ENCODE measurements at places on chromosomes 12 and 14. TPM values are rescaled to one million over a fixed set of nuclear protein-coding genes. Genes with fewer than 3 reads are reported as not detected.

DNA sequence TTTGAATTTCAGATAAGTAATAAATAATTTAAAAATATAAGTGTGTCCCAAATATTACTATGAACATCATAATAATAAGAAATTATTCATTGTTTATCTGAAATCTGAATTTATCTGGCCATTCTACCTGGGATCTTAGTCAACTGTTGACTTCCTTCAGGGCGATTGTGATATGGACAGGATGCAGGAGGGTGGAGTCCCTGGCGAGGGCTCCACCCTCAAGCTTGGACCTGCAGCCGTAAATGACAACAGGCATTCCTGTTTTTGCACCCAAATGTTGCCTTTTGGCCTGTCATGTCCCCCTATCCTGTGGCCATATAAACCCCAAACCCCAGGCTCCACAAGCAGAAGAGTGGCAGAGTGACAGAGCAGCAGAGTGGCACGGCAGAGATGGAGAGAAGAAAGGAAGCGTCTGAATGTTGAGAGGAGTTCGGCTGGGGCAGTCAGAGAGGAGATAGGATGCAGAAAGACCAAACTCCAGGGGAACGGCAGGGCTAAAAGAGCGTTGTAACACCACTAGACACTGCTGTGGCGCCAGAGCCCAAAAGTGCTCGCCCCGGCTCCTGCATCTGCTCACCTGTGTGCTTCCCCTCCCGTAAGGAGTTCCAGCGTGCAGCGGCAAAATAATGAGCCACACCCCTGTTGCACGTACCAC lies 39.4 kb upstream of the FUT8 start:
- no peaks in the 10 kb centered on the region for H3K36me3 ChIP-seq
- H3K4me3 ChIP-seq = no peak overlapping the region
- DNase-seq = peak; percentile 30
- H3K27ac ChIP-seq = no peak overlapping the region

DNA sequence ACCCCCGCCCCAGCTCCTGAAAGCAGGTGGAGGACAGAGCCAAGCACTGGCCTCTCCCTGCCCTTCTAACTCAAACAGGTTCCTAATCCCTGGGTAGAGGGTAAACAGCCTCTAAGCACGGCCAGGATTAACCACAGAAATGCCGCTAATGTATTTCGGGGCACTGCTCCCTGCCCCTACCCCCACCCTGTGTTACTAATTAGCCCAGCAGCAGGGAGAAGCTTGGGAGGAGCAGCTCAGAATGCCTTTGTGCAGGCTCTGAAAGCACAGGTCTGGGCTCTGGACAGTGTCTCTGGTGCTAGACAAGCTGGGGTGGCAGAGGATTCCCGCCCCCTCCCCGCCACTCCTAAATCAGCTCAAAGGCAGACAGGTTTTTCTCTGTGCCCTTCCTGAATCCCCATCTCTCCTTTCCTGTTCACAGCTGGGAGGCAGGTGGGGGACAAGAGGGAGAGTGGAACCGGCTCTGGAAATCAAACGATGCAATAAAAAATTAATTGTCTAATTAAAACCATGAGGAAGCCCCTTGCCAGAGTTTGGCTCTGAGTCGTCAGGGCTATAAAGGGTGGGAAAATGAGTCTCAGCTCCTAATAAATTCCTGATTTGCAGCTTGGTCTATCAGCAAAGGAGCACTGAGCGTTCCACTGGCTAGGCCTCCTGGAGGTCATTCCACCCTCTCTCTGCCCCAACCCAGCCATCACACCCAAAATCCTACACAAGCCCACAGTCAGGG lies 53.0 kb downstream of the SMUG1 start:
- H3K27ac ChIP-seq = no peak overlapping the region
- DNase-seq = no peak
- no peak overlapping the region for H3K4me3 ChIP-seq
- H3K36me3 ChIP-seq = no peaks in the 10 kb centered on the region

DNA sequence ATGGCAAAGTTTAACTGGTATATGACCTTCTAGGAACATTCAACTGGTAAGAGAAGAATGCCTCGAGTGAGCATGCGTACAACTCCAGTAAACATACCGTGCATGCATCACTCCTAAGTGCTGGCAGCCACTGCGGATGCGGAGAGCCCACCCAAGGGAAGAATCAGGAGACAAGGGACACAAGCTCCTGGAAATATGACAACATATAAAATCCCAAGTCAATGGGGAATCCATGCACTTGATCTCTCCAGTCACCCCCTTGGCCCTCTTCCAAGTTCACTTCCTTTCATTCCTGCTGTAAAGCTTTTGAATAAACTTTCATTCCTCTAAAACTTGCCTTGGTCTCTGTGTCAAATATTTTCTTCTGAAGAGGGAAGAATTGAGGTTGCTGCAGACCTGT lies 168.7 kb upstream of the TMCC3 start:
- no peaks in the 10 kb centered on the region for H3K36me3 ChIP-seq
- DNase-seq = no peak
- H3K4me3 ChIP-seq = no peak overlapping the region
- H3K27me3 ChIP-seq = no peaks in the 10 kb centered on the region

GRCh38 chr12:105729926-105730325 lies 399.4 kb downstream of the C12orf75 start:
- H3K4me3 ChIP-seq = no peak overlapping the region
- DNase-seq = no peak
- no peaks in the 10 kb centered on the region for H3K36me3 ChIP-seq

GRCh38 chr12:48160046-48160445 lies 2.7 kb upstream of the ASB8 start:
- H3K27ac ChIP-seq = no peak overlapping the region
- no peak for DNase-seq
- no peaks in the 10 kb centered on the region for H3K27me3 ChIP-seq
- H3K4me1 ChIP-seq = peaks cover 7% of the 10 kb centered on the region
- no peaks in the 10 kb centered on the region for H3K36me3 ChIP-seq
- no peak overlapping the region for H3K4me3 ChIP-seq

GRCh38 chr14:90781344-90781761 lies 34.9 kb downstream of the TTC7B start:
- DNase-seq = no peak
- H3K4me3 ChIP-seq = no peak overlapping the region
- H3K4me1 ChIP-seq = no peaks in the 10 kb centered on the region
- H3K27ac ChIP-seq = no peak overlapping the region
- no peaks in the 10 kb centered on the region for H3K36me3 ChIP-seq

GRCh38 chr12:24491968-24492367 lies 456.9 kb downstream of the BCAT1 start:
- no peak overlapping the region for H3K4me3 ChIP-seq
- H3K27ac ChIP-seq = no peak overlapping the region
- peak; percentile 20 for DNase-seq
- no peaks in the 10 kb centered on the region for H3K4me1 ChIP-seq
- H3K36me3 ChIP-seq = no peaks in the 10 kb centered on the region

DNA sequence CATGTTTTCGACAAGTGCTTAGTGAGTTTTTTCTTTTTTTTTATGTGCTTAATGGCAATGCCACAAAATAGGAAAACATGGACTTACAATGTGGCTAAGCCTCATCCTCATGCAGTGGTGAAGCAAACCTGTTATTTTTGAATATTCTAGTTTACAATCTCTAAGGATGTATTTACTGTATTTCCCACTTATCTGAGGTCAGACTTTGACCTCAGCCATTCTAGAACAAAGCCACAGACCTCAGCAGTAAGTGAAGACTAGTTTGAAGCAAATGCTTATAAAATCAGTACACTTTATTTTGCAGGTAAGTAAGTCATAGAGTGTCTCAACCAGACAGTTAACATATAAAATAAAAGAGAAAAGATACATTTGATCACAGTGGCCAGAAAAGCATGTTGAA lies 130.1 kb downstream of the CCDC91 start:
- no peak overlapping the region for H3K4me3 ChIP-seq
- H3K27ac ChIP-seq = no peak overlapping the region
- peaks cover 11% of the 10 kb centered on the region for H3K4me1 ChIP-seq
- H3K27me3 ChIP-seq = no peaks in the 10 kb centered on the region
- H3K36me3 ChIP-seq = no peaks in the 10 kb centered on the region
- no peak for DNase-seq

- DNase-seq = no peak
- H3K4me3 ChIP-seq = no peak overlapping the region
- peaks cover 13% of the 10 kb centered on the region for H3K4me1 ChIP-seq
- no peak overlapping the region for H3K27ac ChIP-seq
- no peaks in the 10 kb centered on the region for H3K27me3 ChIP-seq
These were observed 346.3 kb downstream of the ETNK1 start for GRCh38 chr12:22971247-22971646.

DNA sequence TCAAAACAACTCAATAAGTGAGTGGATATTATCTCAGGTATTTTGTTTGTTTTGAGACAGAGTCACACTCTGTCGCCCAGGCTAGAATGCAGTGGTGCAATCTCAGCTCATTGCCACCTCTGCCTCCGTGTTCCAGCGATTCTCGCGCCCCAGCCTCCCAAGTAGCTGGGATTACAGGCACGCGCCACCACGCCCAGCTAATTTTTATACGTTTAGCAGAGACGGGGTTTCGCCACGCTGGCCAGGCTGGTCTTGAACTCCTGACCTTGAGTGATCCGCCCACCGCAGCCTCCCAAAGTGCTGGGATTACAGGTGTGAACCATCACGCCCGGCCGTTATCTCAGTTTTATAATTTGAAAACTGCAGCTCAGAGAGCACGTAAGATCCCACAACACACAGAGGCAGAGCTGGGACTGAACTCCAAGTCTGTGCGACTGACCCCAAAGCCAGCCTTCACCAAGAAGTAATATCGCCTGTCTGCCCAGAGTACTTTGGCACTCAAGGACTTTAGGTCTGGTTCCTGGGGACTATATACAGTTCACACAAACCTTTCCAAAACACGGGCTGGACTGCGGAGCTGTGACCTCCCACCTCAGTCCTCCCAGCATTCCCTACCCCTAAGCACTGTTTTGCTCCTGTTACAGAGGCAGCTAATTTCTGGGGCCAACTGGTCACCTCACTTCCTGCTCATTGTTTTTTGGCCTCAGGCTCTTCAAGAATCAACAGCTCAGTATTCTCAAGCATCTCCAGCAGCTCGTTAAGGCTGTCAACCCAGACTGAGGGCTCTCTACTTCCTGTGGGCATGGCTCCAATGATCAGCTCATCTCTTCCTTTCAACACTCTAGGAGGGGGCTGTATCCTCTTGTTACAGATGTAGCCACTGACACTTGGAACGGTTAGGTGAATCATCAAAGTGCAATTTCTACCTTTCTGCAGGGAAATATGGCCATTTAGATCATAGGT lies 22.5 kb downstream of the TESC start:
- H3K4me3 ChIP-seq = no peak overlapping the region
- DNase-seq = no peak
- H3K27me3 ChIP-seq = no peaks in the 10 kb centered on the region

- no peak for DNase-seq
- H3K36me3 ChIP-seq = no peaks in the 10 kb centered on the region
- H3K4me3 ChIP-seq = no peak overlapping the region
- 0 out of 2 replicates have a peak, but pooled peaks cover under 1% of the 10 kb centered on the region for H3K4me1 ChIP-seq
- H3K27me3 ChIP-seq = peaks cover 25% of the 10 kb centered on the region
These were observed 63.2 kb upstream of the PNMA1 start for GRCh38 chr14:73777420-73777819.

DNA sequence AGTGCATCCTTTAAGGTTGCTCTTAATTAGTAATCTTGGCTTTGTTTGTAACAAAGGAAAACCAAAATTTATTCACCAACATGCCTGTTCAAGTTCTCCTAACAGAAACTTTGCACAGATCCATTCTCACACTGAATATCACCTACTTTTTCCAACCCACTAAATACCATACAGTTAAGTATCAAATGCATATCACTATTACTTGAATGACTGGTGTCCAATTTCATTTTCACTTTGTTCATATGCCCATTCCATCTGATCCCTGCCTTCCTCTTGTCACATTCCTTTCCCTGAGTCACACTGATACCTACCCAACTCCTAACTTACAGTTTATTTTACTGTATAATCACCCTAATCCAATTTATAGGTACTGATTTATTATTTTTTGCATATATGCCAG lies 286.4 kb downstream of the NELL2 start:
- no peaks in the 10 kb centered on the region for H3K27me3 ChIP-seq
- H3K27ac ChIP-seq = no peak overlapping the region
- no peak overlapping the region for H3K4me3 ChIP-seq
- H3K36me3 ChIP-seq = no peaks in the 10 kb centered on the region

- peak overlapping the region; percentile 12 for H3K27ac ChIP-seq
- no peaks in the 10 kb centered on the region for H3K27me3 ChIP-seq
- 0 out of 2 replicates have a peak, but pooled peaks cover 4% of the 10 kb centered on the region for H3K36me3 ChIP-seq
These were observed 501.4 kb upstream of the RGS6 start for GRCh38 chr14:71430678-71431376.

DNA sequence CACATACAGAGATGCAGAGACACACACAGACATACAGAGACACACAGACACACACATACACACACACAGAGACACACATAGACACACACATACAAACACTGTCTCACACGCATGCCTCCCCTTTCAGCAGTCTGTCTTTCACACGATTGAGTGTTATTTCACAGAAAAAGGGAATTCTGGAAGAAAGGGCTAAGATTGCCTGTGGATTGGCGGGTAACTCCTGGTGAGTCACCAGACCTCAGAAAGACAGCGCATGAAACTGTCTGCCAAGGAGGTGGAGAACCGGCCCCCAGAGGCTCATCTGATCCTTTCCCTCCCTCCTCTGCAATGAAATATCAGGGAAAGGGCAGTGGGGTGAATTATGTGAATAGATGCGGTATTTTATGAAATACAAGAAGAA lies 127.2 kb upstream of the GSC start:
- no peaks in the 10 kb centered on the region for H3K36me3 ChIP-seq
- H3K27me3 ChIP-seq = no peaks in the 10 kb centered on the region
- DNase-seq = no peak
- no peak overlapping the region for H3K4me3 ChIP-seq
- no peak overlapping the region for H3K27ac ChIP-seq

DNA sequence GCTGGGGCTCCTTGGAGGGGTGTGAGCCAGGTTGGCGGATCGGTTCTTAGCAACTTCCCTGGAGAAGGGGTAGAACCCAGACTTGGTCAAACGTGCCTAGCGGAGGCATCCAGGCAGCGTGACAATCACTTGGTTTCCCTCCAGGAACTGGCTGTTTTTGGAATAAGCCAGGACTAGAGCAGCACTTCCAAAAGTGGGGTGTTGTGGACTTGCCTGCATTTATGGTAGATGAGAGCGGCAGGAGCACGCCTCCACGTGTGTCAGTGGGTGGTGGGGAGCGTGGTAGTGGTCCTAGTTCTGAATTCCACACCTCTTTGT lies 2.8 kb downstream of the PRMT8 start:
- peaks cover 81% of the 10 kb centered on the region for H3K27me3 ChIP-seq
- H3K27ac ChIP-seq = no peak overlapping the region
- peak overlapping the region; percentile 67 for H3K4me3 ChIP-seq
- H3K36me3 ChIP-seq = no peaks in the 10 kb centered on the region
- peaks cover 26% of the 10 kb centered on the region for H3K4me1 ChIP-seq

- no peak for DNase-seq
- H3K4me3 ChIP-seq = no peak overlapping the region
- no peaks in the 10 kb centered on the region for H3K36me3 ChIP-seq
- H3K27ac ChIP-seq = no peak overlapping the region
- no peaks in the 10 kb centered on the region for H3K27me3 ChIP-seq
- 0 out of 2 replicates have a peak, but pooled peaks cover 9% of the 10 kb centered on the region for H3K4me1 ChIP-seq
These were observed 38.6 kb upstream of the SMUG1 start for GRCh38 chr12:54227376-54227775.

Gene APOF
- polyA plus RNA-seq = not detected

Gene MSRB3
- polyA plus RNA-seq = 1.0 TPM

Gene PLEKHG7
- polyA plus RNA-seq = not detected

Gene ANAPC5
- polyA plus RNA-seq = 65.9 TPM

Gene KCTD10
- 15.8 TPM for polyA plus RNA-seq

Gene ISM2
- 0.45 TPM for polyA plus RNA-seq

Gene IAPP
- 0.32 TPM for polyA plus RNA-seq

Gene DAO
- not detected for polyA plus RNA-seq

Gene KSR2
- 0.94 TPM for polyA plus RNA-seq

Gene TMED8
- 4.3 TPM for polyA plus RNA-seq

Gene NKX2-1
- not detected for polyA plus RNA-seq

Data from GM23338 (cell line).